GM18507 (cell line): ENCODE measurements at places on chromosomes 3 and 15.

GRCh38 chr3:10465161-10465560 is 40.2 kb downstream of the ATP2B2 start:
- DNase-seq = no peak

- DNase-seq = no peak
Measured at GRCh38 chr15:43514241-43515057, 3.0 kb upstream of the MAP1A start.

DNA sequence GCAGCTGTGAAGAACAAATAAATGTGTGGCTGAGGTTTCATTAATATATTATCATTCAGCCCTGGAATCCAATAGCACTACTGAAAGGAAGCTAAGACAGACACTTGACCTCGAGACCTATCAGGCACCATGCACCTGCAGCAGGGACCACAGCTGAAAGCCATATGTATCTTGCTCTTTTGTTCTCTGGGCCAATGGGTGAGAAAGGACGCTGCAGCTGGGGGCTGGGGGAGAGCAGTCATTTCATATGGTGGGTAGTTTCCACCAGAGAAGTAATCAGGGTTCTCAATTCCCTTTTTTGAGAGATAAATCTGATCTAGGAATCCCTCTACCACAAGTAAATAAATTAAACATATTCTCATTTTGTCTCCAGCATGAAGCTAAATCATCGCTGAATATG is 225.6 kb upstream of the STRIT1 start:
- no peak for DNase-seq

GRCh38 chr15:50414624-50415023 is 9.6 kb upstream of the USP8 start:
- no peak for DNase-seq

- DNase-seq = no peak
Measured at GRCh38 chr3:172354931-172355499, 93.2 kb downstream of the GHSR start.

GRCh38 chr3:98182196-98182595 is 15.7 kb downstream of the OR5H15 start:
- DNase-seq = no peak

DNA sequence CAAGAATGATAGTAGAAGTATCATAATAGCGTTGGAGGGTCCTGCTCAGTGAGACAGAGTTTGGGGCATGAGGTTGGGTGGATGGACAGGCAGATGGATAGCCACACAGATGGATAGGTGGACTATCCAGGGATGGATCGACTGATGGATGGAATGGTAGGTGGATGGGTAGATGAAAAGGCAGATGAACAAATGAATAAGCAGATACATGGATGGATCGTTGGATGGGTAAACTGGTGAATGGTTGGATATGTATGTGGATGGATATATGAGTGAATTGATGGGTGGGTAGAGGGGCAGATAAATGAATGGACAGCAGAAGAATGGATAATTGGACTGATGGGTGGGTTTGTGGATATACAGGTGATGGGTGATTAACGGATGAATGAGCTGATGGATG is 9.5 kb downstream of the CPNE9 start:
- DNase-seq = no peak

- no peak for DNase-seq
Measured at GRCh38 chr3:73381551-73381950, 243.2 kb downstream of the PDZRN3 start.

- DNase-seq = no peak
Measured at GRCh38 chr15:83462026-83462425, 14.9 kb downstream of the SH3GL3 start.

- no peak for DNase-seq
Measured at GRCh38 chr3:13880811-13881156, 913 bp upstream of the WNT7A start.

GRCh38 chr15:48609486-48609885 is 36.0 kb downstream of the FBN1 start:
- no peak for DNase-seq

DNA sequence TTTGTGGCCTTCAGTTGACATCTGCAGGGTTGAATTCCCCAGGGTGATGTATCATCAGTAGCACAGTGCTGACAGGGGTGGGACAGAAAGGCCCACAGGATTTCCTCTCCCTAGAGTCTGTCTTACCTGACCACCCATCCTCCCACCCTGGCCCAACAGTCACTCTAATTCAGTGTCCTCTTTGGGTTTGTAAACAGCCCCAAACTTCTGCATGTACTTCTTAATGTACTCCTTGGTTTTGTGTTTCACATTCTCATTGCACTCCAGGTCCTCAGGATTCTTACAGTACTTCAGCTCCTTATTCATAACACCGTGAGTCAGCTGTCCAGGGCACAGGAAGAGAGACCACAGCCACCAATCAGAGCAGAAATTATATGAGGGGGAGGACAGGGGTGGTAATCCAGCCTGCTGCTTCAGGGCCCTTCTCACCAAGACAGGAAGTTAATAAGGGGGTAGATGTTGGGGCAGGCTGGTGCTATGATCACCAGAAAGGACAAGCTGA is 37.5 kb downstream of the NBEAL2 start:
- no peak for DNase-seq

DNA sequence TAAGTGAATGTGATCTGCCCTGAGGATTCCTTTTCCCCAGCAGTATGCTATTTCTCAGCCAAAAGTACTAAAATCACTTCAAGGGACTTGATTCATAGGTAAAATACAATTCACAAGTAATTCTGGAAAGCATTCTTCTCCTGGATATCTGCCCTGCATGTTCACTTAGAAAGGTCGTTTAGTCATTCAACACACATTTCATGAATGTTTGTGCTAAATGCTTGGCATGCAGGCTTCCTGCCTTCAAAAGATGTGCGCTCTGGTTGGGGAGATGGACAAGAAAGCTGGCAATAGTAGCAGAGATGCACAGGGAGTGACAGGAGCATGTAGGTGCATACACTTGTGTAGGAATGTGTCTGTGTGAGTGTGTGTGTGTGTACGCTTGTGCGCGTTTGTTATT is 360.7 kb downstream of the PTPRG start:
- no peak for DNase-seq

DNA sequence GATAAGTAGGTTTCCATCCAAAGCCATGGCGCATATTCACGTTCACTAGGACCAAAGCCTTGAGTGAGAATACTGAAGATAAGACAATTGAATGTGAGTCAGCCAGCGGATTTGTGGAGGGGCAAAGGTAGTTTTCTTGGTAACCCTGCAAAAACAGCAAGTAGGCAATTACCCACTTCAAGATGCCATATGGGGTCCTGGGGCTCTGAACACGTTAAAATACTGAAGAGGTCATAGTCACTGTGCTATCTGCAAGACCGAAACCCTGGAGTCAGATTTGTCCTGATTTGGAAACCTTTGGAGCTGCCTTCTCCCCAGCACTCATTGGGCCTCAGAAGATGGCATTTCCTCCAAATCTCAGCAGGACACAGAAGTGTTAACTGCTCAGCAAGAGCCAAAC is 646.9 kb upstream of the LMCD1 start:
- DNase-seq = no peak

DNA sequence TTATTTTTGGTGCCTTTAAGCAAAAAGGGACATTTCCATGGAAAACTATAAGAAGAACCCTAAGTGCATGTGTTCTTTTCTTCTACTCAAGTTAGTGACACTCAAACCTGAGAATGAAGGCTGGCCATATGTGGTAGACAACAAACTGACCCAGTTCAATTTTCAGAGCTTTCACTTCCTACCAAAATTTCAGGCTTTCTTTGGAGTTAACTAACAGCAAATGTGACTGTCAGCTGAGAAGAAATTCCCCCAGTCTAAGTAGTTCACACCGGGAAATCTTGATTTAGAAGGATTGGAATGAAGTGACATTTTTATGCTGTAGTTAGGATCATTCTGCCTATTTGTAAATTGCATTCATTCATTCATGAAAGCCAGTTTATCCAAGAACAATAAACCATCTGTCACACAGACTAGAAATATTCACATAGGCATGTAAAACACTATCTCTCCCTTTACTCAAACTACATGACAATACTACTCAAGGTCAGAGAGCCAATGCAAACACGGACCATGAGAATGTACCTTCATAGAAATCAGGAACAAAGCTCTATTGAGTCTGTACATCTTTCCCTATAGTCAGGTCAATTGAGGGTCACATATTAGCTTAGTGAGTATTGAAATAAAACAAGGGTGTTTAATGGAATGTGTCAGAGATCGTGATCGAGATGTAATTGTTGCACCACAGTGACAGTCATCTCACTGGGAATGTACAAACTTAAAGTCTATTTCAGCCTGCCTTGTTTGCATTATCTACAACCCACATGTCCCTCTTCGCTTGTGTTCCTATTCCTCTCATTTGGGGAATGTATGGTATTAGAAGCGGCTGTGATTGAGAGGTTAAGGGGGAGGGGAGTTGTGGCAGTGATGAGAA is 113.8 kb upstream of the TGFBR2 start:
- DNase-seq = no peak

DNA sequence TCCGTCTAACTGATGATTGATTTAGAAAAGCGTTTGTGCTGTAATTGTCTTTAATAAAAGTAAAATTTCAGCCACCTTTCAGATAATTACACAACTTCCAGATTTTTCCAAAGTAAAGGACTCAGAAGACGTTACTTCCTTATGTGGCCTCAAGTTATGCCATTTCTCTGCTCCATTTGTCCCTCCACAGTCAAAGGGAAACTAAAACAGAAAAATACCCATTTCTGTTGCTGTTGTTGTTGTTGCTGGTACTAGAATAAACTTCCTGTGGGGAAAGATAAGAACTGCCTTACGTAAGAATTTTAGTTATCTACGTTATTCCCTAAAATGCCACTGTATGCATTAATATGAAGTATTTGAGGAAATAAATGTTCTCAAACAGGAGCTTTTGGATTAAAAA is 153.9 kb downstream of the P3H2 start:
- DNase-seq = no peak

GRCh38 chr15:39130556-39131379 is 450.1 kb upstream of the THBS1 start:
- DNase-seq = no peak

DNA sequence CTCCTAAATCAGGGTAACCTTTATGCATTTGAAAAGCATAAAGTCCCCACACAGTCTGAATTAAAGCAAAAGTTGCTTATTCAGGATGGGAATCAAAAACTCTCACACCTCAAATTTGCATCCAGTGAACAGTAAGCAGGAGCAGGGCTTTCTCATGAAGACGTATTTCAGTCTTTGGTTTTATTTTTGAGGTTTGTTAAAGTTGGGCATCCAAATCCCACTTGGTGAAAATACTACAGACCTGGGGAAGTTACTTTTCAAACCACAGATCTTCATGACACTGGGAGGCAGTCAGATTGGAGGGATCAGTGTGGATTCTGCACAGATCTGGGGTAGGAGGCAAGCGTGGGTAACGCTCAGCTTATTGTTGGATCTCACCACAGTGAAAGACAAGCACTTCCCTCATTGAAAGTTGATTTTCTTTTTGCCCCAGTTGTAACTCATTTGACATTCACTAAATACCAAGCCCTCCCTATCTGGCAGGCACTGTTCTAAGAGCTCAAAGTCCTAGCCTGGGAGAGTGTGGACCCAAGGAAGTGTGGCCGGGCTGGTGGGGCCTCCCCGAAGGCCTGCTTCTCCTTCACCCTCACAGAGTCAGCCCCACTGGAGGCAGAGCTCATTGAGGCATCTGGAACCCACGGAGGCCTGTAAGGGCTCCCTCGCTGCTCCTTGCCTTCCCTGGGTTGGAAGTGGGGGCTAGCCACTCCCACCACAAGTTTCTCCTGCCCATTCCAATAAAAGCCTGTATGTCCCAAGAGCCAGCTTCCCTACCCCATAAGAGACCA is 783 bp upstream of the ISG20 start:
- no peak for DNase-seq

DNA sequence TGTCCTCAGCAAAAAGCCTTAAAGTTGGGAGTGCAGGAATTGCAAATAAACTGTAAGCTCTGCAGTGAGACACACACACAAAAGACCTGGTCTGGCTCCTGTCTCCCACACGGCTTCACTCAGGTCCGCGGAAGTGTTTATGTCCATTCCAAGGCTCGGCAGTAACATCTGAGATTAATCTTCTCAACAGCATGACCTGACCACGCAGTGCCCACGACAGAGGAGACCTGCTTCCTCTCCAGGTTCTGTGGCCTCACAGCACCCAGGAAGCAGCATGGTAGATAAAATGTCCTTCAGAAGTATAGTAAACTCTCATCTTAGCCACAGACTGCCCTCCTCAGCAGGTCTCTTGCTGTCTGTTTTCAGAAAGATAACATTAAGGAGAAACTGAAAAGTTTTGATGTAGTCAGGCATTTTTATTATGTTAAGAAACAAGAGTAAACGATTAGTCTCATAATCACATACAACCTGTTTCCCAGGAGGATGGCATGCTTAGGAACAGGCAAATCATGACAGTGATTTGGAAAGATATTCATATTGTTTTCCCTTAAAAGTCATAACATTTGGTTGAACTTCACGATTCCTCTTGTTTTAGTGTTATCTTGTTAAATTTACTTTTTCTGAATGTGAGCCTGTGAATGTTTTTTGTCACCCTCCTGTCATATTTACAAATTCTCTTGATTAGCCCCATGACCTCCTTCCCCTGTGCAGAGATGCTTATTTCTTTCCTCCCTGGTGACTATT is 34.6 kb downstream of the CD200R1L start:
- no peak for DNase-seq

DNA sequence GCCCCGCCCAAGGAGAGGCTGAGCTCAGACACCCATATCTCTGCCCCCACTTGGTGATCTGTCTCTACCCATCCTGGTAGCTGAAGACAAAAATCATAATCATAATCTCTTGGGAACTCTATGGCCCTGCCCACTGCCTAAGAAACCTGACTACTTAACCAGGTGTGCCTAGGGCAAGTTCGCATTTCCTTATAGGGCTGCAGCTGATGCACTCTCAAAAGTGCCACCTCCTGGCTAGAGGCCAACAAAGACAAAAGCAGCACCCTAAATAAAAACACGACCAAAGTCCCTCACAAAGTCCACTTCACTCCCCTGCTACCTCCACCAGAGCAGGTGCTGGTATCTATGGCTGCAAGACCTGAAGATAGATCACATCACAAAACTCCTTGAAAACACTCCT is 250.4 kb upstream of the SLITRK3 start:
- no peak for DNase-seq

- no peak for DNase-seq
Measured at GRCh38 chr3:132265028-132265427, 52.2 kb upstream of the ACP3 start.

DNA sequence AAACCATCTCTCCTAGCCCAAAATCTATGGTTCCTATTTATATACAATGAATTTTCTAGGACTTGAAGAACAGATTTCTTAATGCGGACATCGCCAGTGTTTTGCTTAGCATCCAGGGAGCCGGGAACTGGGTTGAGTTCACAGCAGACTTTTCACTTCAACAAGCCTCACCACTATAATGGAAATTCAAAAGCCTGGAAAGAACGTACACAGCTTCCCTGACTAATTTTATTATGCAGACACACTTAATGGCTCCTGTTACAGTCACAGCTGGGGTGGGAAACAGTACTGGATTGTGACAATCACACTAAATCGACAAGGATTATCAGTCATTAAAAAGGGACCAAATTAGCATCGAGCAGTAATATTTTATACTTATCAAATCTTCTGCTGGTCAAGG is 129.2 kb upstream of the BNIP2 start:
- no peak for DNase-seq

DNA sequence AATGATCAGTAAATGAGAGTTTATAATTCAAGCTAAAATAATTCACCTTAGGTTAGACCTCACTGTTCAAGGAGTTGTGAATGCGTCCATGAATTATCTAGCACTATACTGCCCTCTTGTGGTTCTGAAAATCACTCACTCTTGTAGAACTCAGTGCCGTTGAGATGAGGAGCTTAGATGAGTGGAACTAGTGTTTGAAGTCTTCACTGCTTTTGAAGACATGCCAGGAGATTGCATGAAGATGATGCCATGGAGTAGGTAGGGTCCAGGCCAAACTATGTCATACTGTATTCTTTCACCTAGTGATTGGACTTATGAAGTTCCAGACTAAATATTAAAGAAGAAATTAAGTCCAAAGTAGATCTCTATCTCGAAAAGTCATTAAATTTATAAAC is 28.8 kb downstream of the LYSMD4 start:
- no peak for DNase-seq
